ENCODE measurements at places on chromosomes 3 and 15.

GRCh38 chr3:179961071-179961702, 75.5 kb downstream of the PEX5L start:
- no peak for DNase-seq

GRCh38 chr15:60970246-60971170, 258.6 kb downstream of the RORA start:
- DNase-seq, result peak; percentile 72

- no peak for DNase-seq
Measured at GRCh38 chr15:62912808-62913207, 129.7 kb upstream of the TPM1 start.

GRCh38 chr15:82680200-82681102, 29.2 kb downstream of the AP3B2 start:
- DNase-seq, result no peak

- DNase-seq, result peak; percentile 95
Measured at GRCh38 chr15:85047271-85047948, 65.8 kb downstream of the PDE8A start.

Measured in ELR (cell line).